ENCODE measurements at places on chromosomes 1 and 21. TPM values are rescaled to one million over a fixed set of nuclear protein-coding genes. Genes with fewer than 3 reads are reported as not detected.

The SMG7 gene
- polyA plus RNA-seq, result 87.4 TPM

The SLC1A7 gene
- polyA plus RNA-seq, result 0.05 TPM

The AK4 gene
- 72.3 TPM for polyA plus RNA-seq

The LCE2D gene
- polyA plus RNA-seq, result not detected

The KRTAP12-2 gene
- not detected for polyA plus RNA-seq

The LCE1C gene
- polyA plus RNA-seq, result not detected

The MECR gene
- 29.1 TPM for polyA plus RNA-seq

The ATAD3C gene
- polyA plus RNA-seq, result 1.7 TPM

The CLCA2 gene
- polyA plus RNA-seq, result 0.05 TPM

The DSCAM gene
- polyA plus RNA-seq, result 0.03 TPM

The ARTN gene
- polyA plus RNA-seq, result 1.2 TPM

The KIF14 gene
- polyA plus RNA-seq, result 12.4 TPM

The TMEM269 gene
- 1.3 TPM for polyA plus RNA-seq

The CNTN2 gene
- polyA plus RNA-seq, result 0.95 TPM

The GJA9 gene
- polyA plus RNA-seq, result 0.76 TPM

Measured in left kidney (tissue), 8 donors.